Activated T-cell treated with anti-CD3 and anti-CD28 coated beads, Interleukin-2, amount 50 U/mL, for 72 hours (primary cell): ENCODE measurements at places on chromosomes 1 and 21. TPM values are rescaled to one million over a fixed set of nuclear protein-coding genes. Genes with fewer than 3 reads are reported as not detected.

Gene MARK1
- not detected for total RNA-seq

Gene UCK2
- 47.3 TPM for total RNA-seq

Gene PLA2G2C
- total RNA-seq, result 3.1 TPM

Gene TFF3
- not detected for total RNA-seq

Gene GJA8
- total RNA-seq, result not detected

Gene CRYAA
- total RNA-seq, result not detected

Gene EXO1
- total RNA-seq, result 56.2 TPM

Gene NTNG1
- total RNA-seq, result 0.48 TPM

Gene SPOCD1
- 0.74 TPM for total RNA-seq

Gene SWT1
- total RNA-seq, result 5.9 TPM

Gene TCP10L
- 0.56 TPM for total RNA-seq

Gene AGT
- not detected for total RNA-seq

Gene ILDR2
- 18.5 TPM for total RNA-seq

Gene DDR2
- total RNA-seq, result 0.17 TPM

Gene ZMYND12
- 1.4 TPM for total RNA-seq

DNA sequence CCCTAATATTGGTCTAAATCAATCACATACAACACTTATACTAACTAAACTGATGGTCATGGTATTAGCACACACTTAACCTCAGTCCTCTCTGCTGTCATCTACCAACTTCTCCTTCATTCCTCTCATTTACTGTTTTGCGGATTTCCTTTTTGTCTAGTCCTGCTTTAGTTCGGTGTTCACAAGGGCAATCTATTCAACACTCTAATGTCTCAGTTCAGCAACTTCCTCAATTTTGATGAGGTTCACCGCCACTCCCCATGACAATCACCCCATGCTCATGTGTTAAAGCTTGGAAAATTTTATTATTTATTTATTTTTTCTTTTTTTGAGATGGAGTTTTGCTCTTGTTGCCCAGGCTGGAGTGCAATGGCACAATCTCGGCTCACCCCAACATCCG lies 301.1 kb downstream of the PTPRC start:
- no peak overlapping the region for H3K27ac ChIP-seq
- peaks cover 2% of the 10 kb centered on the region for H3K36me3 ChIP-seq
- H3K4me1 ChIP-seq, result peaks cover 10% of the 10 kb centered on the region
- no peak for DNase-seq

- no peak for DNase-seq
- H3K27ac ChIP-seq, result no peak overlapping the region
- no peaks in the 10 kb centered on the region for H3K27me3 ChIP-seq
- H3K4me3 ChIP-seq, result no peak overlapping the region
- no peaks in the 10 kb centered on the region for H3K4me1 ChIP-seq
These were observed 74.2 kb upstream of the FOXD3 start for GRCh38 chr1:63248216-63248615.

- DNase-seq, result no peak
- no peaks in the 10 kb centered on the region for H3K36me3 ChIP-seq
- no peaks in the 10 kb centered on the region for H3K27me3 ChIP-seq
- no peak overlapping the region for H3K4me3 ChIP-seq
These were observed 508.8 kb upstream of the ZP4 start for GRCh38 chr1:238399558-238399957.

DNA sequence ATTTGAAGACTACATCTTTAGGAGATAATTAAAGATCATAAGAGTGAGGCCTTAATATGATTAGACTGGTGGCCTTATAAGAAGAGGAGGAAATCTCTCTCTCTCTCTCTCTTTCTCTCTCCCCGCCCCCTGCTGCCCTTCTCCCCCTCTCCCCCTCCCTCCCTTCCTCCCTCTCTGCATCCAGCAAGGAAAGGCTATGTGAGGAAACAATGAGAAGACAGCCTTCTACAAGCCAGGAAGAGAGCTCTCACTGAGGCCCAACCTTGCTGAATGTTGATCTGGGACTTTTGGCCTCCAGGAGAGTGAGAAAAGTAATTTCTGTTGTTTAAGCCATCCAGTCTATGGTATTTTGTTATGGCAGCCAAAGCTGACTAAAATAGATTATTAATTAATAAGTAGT lies 21.6 kb downstream of the FOXD3 start:
- no peak overlapping the region for H3K27ac ChIP-seq
- no peak overlapping the region for H3K4me3 ChIP-seq
- H3K27me3 ChIP-seq, result peaks cover 24% of the 10 kb centered on the region
- no peaks in the 10 kb centered on the region for H3K4me1 ChIP-seq
- no peak for DNase-seq
- H3K36me3 ChIP-seq, result no peaks in the 10 kb centered on the region

GRCh38 chr1:157399984-157400382 lies 152.3 kb downstream of the FCRL5 start:
- DNase-seq, result peak; percentile 8
- H3K36me3 ChIP-seq, result no peaks in the 10 kb centered on the region
- H3K4me3 ChIP-seq, result no peak overlapping the region
- peaks cover 44% of the 10 kb centered on the region for H3K27me3 ChIP-seq

DNA sequence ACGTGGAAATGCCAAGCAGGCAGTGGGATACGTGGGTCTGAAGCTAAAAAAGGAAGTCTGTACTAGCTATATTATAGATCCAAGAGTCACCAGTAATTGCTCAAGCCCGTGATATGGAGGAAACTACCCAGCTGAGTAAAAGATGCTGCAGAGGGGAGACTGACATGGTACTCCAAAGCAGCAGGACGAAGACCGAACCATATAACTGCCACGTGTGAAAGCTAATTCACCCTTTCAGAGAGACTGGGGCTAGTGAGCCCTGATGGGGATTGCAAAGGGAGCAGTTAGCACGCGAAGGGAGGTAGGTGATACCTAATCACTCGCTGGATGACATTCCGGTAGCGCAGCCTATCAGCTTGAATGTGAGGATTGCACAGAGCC lies 316 bp downstream of the AP4B1 start:
- H3K4me3 ChIP-seq, result peak overlapping the region; percentile 94
- no peaks in the 10 kb centered on the region for H3K27me3 ChIP-seq
- DNase-seq, result no peak
- peaks cover 22% of the 10 kb centered on the region for H3K36me3 ChIP-seq
- H3K4me1 ChIP-seq, result peaks cover 69% of the 10 kb centered on the region

DNA sequence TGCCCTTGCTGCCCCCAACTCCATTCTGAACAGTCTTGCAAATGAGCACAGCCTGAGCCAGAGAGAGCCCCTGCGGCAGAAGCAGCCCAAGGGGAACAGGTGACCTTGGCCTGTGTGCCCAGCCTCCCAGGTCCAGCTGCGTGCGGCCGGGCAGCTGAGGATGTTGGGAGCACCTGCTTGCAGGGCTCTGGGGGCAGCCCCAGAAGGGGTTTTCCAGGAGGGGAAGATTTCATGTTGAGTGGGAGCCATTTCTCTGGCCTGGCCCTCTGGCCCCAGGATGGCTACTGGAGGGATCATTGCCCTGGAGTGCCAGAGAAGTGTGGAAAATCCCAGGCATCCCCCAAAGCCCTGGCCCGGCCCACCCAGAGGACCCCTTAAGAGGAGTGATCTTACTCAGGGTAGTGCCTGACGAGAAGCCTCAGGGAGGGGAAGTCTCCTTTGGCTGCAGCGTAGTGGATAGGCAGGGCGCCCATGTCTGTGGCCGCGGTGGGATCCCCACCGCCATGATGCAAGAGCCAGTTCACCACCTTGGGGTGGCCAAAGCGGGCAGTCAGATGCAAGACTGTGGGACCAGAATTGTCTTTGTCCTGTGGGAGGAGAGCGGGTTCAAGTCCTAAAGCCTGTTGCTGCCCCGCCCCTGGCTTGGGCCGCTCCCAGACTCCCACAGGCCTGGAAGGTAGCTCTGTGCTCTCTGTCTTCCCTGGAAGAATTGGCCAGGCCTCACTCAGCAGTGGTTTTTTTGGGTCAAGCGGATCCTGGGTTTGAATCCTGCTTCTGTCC lies 20.6 kb upstream of the RNU1-4 start:
- H3K27me3 ChIP-seq, result peaks cover 41% of the 10 kb centered on the region
- H3K36me3 ChIP-seq, result no peaks in the 10 kb centered on the region
- no peak for DNase-seq
- no peaks in the 10 kb centered on the region for H3K4me1 ChIP-seq
- no peak overlapping the region for H3K27ac ChIP-seq

- no peaks in the 10 kb centered on the region for H3K36me3 ChIP-seq
- DNase-seq, result no peak
- no peak overlapping the region for H3K4me3 ChIP-seq
- H3K4me1 ChIP-seq, result peaks cover 22% of the 10 kb centered on the region
- H3K27ac ChIP-seq, result no peak overlapping the region
These were observed 100.8 kb downstream of the DMRTB1 start for GRCh38 chr1:53559854-53560580.

- H3K4me3 ChIP-seq, result no peak overlapping the region
- no peak overlapping the region for H3K27ac ChIP-seq
- H3K36me3 ChIP-seq, result peaks cover 2% of the 10 kb centered on the region
- no peaks in the 10 kb centered on the region for H3K4me1 ChIP-seq
These were observed 277.1 kb upstream of the NCAM2 start for GRCh38 chr21:20721151-20721550.

GRCh38 chr1:236345728-236346127 lies 48.4 kb upstream of the EDARADD start:
- no peak overlapping the region for H3K27ac ChIP-seq
- no peaks in the 10 kb centered on the region for H3K36me3 ChIP-seq
- no peak for DNase-seq
- H3K4me1 ChIP-seq, result no peaks in the 10 kb centered on the region

DNA sequence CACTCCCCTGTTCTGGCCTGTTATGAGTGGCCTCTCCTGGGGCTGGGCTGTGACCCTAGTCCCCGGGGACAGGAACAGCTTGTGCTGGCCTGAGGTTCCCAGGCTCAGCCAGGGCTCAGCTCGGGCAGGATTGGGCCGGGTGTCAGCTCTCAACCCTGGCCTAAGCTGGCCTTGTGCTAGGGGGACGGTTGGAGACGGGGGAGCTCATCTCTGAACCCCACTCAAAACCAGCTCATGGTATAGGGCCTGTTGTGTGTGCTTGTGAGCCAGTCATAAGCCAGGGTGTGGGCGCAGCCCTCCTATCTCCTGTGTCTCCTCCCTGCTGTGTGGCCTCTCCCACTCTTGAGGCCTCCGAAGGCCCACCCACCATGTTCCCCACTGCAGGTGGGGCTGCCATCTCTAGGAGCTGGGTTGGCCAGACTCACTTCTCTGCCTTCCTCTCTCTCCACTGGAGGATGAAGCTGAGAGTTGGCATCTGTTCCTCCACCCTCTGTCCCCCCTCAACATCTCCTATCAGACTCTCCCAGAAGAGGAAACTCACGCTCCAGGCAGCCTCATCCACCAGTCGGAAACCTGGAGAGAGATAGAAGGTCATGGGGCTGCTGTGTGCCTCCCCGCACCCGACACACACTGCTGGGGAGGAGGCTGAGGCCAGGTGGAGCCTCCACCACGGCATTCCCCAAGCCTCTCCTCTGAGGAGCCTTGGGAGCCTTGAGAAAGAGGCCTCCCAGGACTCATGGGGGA lies 1.4 kb downstream of the PEAR1 start:
- H3K27me3 ChIP-seq, result peaks cover 54% of the 10 kb centered on the region
- no peak overlapping the region for H3K27ac ChIP-seq
- H3K4me3 ChIP-seq, result no peak overlapping the region
- H3K4me1 ChIP-seq, result peaks cover 19% of the 10 kb centered on the region

GRCh38 chr1:19495799-19496526 lies 10.6 kb upstream of the CAPZB start:
- DNase-seq, result no peak
- H3K4me1 ChIP-seq, result peaks cover 29% of the 10 kb centered on the region
- peak overlapping the region; percentile 45 for H3K4me3 ChIP-seq
- no peaks in the 10 kb centered on the region for H3K36me3 ChIP-seq
- no peaks in the 10 kb centered on the region for H3K27me3 ChIP-seq

GRCh38 chr1:210917560-210918169 lies 216.3 kb downstream of the KCNH1 start:
- H3K27me3 ChIP-seq, result no peaks in the 10 kb centered on the region
- H3K27ac ChIP-seq, result no peak overlapping the region
- no peak for DNase-seq
- H3K4me3 ChIP-seq, result no peak overlapping the region
- H3K4me1 ChIP-seq, result no peaks in the 10 kb centered on the region

GRCh38 chr21:21907271-21907670 lies 909.1 kb downstream of the NCAM2 start:
- no peak overlapping the region for H3K4me3 ChIP-seq
- DNase-seq, result no peak
- no peak overlapping the region for H3K27ac ChIP-seq

GRCh38 chr1:3978196-3978989 lies 78.3 kb upstream of the C1orf174 start:
- no peak overlapping the region for H3K4me3 ChIP-seq
- no peaks in the 10 kb centered on the region for H3K36me3 ChIP-seq
- H3K4me1 ChIP-seq, result no peaks in the 10 kb centered on the region
- peaks cover 4% of the 10 kb centered on the region for H3K27me3 ChIP-seq
- no peak for DNase-seq

DNA sequence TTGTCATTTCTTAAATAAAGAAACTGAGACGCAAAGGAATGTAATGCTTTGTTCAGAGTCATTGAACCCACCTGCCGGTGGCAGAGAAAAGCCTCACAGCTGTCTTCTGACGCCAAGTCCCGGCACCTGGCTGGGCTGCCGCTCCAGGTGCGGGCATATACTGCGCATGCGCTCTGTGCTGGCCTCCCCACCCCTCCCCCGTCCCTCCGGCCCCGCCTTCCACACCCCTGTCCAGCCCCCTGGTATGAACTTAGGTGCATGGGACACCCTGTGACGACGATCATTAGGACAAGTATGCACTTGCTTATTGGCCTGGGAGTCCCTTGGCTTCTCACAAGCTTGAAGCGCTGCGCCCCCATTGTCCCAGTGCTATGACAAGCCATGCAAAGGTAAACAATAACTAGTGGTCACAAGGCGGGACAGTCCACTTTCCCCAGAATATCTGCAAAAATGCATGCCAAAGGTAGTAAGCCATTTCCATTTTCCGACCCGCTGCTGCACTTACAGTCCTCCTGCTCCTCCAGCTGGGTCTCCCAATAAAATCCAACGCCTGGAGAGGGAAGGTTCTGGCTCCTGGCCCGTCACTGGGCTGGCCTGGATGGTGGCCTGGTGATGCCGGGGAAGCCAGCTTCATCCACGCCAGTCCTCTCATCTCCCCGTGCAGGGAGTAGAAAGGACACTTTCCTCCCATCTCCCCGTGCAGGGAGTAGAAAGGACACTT lies 100.4 kb downstream of the PSMG1 start:
- no peak for DNase-seq
- no peak overlapping the region for H3K27ac ChIP-seq
- H3K4me1 ChIP-seq, result no peaks in the 10 kb centered on the region
- H3K4me3 ChIP-seq, result no peak overlapping the region
- H3K27me3 ChIP-seq, result peaks cover 7% of the 10 kb centered on the region

- DNase-seq, result no peak
- no peaks in the 10 kb centered on the region for H3K4me1 ChIP-seq
- peaks cover 5% of the 10 kb centered on the region for H3K27me3 ChIP-seq
- H3K36me3 ChIP-seq, result no peaks in the 10 kb centered on the region
- no peak overlapping the region for H3K4me3 ChIP-seq
These were observed 26.4 kb downstream of the OR14A16 start for GRCh38 chr1:247797518-247797917.

DNA sequence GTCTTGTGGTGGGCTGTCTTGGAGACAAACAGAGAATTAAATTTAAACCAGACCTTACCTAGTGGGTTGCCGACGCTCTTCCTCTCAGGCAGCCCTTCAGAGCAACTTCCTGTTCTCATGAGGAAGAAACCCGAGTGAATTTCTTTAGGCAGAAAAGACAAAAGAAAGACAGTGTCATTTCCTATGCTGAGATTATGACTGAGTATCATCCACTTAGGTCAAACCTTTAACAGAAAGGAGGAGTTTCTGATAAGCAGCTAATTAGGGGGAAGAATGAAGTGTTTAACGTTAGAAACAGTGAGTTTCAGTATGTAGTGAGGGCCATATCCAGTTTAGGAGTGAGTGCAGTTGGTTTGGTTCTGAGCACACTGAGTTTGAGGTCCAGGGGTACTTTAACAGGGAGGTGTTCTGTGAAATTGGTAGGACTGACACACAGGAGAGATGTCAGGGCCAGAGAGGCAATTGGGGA lies 38.7 kb downstream of the FASLG start:
- peak; percentile 13 for DNase-seq
- peaks cover 52% of the 10 kb centered on the region for H3K4me1 ChIP-seq
- peaks cover 5% of the 10 kb centered on the region for H3K36me3 ChIP-seq
- peak overlapping the region; percentile 88 for H3K27ac ChIP-seq
